Activated T-cell treated with anti-CD3 and anti-CD28 coated beads, Interleukin-2, amount 50 U/mL, for 4 hours (primary cell): ENCODE measurements at places on chromosomes 2 and 18. TPM values are rescaled to one million over a fixed set of nuclear protein-coding genes. Genes with fewer than 3 reads are reported as not detected.

TNFRSF11A gene
- 1.7 TPM for total RNA-seq

UCN gene
- 0.78 TPM for total RNA-seq

LRATD1 gene
- 0.05 TPM for total RNA-seq

COL5A2 gene
- 9.5 TPM for total RNA-seq

KCNE4 gene
- total RNA-seq, result not detected

LHCGR gene
- not detected for total RNA-seq

COLEC12 gene
- 0.05 TPM for total RNA-seq

AOX1 gene
- total RNA-seq, result 0.63 TPM

CHRND gene
- not detected for total RNA-seq
